ENCODE measurements at places on chromosomes 5 and 9.

DNA sequence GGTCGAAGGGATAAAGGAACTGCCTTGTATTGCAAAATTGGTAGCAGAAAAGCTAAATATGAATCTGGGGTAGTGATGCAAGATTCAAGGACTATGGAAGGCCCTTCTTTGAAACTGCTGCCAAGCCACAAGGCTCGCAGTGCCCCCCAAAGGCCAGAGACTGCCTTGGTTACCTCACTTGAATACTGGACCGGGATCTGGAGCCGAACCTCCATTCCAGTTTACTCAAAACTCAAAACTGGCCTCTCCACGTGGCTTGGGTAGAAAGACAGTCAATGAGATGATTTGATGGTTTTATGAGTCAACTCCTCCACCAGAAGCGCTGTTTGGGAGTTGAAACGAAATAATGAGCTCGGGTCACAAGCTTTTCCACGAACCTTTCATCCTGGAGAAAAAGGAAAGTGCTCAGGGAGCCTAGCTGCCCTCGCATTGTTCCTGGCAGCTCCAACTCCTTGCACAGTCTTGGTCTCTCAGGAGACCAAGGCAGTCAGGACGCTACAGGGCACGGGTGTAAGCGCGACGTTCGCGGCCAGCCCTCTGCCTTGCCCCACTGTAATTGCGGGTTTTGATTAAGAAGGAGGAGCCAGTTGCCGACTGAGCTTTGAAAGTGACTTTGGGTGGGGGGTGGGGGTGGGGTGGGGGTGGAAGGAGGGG is 2.8 kb downstream of the ST8SIA4 start:
- no peak for DNase-seq

GRCh38 chr9:131349881-131350563 is 43.9 kb upstream of the PRRC2B start:
- DNase-seq: peak; percentile 85

- no peak for DNase-seq
Observed at GRCh38 chr9:114282926-114283325, 40.0 kb upstream of the ORM1 start.

- DNase-seq: no peak
Observed at GRCh38 chr5:104266161-104266560, 703.6 kb upstream of the NUDT12 start.

DNA sequence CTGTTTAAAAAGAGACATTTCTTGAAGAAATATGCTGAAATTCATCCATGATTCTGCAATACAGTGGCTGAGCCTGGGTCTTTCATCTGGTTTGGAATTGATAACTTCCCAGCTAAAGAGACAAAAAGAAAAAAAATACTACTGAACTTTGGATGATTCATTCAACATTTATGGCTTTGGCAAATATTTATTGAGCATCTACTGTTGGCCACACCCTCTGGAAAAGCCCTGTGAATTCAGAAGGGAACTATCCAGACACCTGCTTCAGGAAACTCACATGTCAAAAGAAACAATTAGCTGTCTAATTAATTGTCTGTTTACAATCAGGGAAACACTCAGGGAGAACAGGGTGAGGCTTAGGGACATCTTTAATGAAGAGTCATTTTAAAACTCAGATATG is 17.8 kb upstream of the ZNF622 start:
- no peak for DNase-seq

- DNase-seq: no peak
Observed at GRCh38 chr9:16364347-16364746, 506.1 kb downstream of the BNC2 start.

DNA sequence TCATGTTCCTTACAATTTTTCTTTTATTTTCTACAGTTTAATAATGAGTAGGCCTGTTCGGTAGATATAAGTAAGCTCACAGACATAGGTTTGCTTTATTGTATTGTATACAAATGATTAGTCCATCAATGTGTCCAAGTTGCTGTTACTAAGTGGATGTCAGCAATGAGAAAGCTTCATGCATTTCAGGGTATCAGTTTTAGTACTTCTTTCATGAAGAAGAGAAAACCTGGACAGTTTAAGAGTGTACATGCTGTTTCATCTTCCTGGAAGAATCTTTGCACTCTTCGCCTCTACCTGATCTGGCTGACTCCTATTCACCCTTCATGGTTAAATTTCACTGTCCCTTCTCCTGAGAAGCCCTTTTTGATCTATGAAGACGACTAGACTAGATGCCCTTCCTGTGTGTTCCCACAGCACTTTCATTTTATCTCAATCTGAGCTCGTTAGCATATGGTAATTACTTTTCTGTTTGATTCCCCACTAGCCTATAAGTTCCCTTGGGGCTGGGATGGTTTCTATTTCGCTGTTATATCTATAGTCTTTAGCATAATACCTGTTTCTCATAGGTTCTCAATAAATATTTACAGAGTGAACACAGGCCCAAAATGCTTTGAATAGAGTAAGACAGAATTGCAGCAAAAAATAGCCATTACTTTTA is 70.7 kb downstream of the CETN3 start:
- no peak for DNase-seq

DNA sequence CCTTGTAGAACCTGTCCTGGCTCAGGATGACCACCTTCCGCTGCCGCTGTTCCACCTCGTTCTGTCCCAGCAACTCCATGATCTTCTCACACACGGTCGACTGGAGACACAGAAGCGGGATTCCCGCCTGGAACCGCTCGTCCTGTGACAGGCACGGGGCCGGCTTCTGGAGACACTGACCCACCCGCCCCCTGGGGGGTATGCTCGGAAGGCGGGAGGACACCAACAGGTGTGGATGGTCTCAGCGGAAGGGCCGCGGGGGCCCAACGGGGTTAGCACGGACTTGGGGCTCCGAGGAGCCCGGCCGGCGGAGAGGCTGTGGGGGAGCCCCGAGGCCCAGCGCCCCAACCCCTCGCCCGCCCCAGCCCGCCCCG is 530 bp downstream of the UCK1 start:
- DNase-seq: no peak

- no peak for DNase-seq
Observed at GRCh38 chr5:122155546-122155945, 26.2 kb downstream of the ZNF474 start.

- DNase-seq: no peak
Observed at GRCh38 chr5:83401122-83401731, 70.3 kb upstream of the VCAN start.

- DNase-seq: no peak
Observed at GRCh38 chr9:119370816-119371215, 1.6 kb upstream of the BRINP1 start.

GRCh38 chr9:78001946-78002731 is 29.5 kb downstream of the GNAQ start:
- DNase-seq: no peak

DNA sequence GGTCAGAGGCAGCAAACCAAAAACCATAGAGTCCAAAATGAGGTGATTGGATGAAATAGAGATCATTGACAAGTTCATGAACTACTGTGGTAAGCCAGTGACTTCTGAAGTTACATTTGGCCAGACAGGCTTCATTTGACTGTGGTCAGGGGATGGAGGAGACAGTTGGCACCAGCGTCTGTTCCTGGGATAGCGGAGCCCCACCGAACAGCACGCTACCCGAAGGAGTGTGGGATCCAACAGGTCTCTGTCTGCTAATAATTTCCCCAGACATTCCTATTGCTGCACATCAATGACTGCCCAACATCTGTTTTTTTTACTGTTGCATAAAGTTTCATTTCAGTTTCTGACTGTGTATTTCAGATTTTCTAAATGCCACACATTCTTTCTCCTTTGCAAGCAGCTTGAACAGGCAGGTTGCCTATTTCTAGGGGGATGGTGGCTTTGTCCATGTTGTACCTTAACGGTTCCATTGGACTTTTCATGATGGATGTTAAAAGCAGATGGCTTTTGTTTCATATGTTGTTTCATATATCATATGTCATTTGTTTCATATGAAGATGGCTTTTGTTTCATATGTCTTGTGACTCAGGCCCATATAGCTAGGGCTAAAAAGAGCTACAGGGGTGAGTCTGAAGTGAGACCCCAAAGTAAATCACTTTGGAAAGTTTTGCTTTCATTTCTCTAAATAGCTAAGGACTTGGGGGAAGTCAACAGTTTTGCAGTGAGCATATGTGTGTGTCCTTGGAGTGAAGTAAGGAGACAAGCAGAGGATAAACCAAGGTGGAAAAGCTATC is 180.8 kb downstream of the GOLPH3 start:
- no peak for DNase-seq

DNA sequence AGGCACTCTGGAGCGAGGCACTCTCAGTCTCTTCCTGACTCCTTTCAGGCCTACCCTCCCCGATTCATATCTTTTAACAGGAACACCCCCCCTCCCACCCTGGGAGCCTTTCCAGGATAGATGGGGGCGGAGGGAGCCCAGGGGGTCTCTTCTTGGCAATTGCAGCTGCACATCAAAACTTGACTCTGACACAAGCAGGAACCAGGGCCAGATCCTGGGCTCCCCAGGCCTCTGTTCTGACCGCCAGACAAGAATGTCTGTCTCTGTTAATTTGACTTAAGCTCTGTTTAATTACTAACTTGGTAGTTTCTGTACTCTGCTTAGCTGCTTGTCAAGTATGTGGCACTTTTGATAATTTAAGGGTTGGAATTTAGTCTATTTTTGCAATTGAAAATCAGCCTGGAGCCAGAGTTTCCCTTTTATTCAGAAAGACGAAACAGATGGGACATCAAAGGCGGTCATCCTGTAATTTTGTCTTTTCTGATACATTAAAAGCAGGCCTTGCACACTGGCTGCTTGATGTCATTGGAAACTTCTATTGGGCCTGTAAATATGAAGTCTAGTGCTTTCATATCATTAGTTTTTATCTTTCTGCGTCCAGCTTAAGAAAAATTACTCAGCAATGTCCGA is 43.3 kb downstream of the ACTL7B start:
- DNase-seq: no peak

GRCh38 chr5:140628711-140629110 is 4.3 kb downstream of the CD14 start:
- no peak for DNase-seq

GRCh38 chr9:2424619-2425033 is 197.0 kb upstream of the VLDLR start:
- no peak for DNase-seq

DNA sequence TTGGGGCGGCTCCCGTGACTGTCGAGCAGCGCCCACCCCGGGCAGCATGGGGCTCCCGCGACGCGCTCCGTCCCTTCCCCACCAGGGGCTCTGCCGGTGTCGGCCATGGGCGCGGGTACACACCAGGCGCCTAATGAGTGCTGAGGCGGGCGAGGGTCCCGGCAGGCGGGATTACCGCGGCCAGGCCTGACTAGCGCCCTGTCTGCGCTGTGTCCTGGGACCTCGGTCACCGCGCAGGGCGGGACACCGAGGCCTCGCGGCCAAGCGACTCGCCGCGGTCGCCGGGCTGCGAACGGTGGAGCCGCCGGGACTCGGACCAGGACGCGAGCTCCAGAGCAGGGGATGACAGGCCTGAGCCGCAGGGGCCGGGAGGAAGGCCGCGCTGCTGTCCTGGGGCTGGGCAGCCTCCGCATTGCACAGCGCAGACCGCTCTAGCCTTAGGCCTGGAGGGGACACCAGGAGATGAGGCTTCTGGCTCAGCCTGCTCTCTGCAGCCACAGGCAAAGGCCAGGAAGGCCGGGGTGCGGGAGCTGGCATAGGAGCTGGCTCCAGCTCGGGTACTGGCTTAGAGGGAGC is 14.1 kb downstream of the LCN10 start:
- no peak for DNase-seq

- peak; percentile 26 for DNase-seq
Observed at GRCh38 chr9:99822109-99822805, 572 bp downstream of the NR4A3 start.

DNA sequence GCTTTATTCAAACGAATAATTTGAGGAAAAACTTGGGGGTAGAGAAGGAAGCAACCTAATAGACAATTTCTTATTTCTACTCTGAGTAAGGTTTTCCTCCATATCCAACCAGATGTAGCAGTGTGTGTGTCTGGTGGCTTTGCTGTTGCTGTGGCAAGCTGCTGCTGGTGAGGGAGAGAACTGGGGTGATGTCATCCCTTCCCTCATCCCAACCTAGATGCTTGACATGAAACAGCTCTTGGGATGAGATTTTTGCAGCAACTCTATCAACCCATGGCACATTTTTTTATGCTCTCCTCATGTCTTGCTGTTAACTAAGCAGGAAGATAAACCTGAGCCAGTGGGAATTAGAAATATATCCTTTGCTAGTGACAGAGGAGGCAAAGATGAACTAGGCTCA is 135.8 kb downstream of the PCSK1 start:
- no peak for DNase-seq

GRCh38 chr5:81188962-81189361 is 44.2 kb upstream of the CKMT2 start:
- no peak for DNase-seq

DNA sequence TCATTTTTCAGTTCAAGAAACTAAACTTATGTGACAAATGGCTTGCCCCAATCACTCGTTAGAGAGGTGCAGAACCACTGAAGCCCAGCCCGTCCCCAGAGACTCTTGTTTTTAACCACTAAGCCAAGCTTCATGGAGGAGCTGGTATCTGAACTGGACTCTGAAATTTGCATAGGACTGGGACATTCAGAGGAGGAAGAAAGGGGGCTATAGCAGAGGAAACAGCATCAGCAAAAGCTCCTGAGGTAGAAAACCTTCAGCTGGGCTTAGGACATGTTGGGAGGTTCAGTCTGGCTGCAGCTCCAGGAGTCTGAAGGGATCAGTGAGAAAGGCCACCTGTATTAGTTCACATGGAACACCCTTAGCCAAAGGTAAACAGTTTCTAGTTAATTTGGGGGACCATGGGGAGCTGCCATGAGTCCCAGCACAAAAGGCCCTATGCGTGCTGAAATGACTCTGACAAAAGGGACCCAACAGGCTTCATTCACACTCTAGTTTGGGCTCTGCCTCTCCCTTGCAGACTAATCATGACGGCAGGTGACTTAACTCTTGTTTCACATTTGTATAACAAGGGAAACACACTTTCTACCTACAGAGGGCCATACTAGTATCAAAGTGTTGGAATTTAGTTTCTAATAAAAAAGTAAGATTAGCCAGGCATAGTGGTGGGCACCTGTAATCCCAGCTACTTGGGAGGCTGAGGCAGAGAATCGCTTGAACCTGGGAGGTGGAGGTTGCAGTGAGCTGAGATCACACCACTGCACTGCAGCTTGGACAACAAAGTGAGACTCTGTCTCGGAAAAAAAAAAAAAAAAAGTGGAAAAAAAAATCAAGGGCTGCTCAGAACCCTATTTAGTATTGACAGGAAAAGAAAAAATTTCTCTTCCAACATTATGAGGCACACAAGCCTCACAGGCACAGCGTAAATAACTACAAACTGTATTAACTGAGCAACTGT is 10.2 kb downstream of the FBXO10 start:
- no peak for DNase-seq
